ENCODE measurements at places on chromosomes 4 and X.

GRCh38 chr4:1547856-1548826 is 136.0 kb downstream of the FAM53A start:
- no peak for DNase-seq

- DNase-seq = no peak
These were observed 13.4 kb upstream of the SRPX start for GRCh38 chrX:38233891-38234667.

- DNase-seq = no peak
These were observed 171.4 kb downstream of the AASDH start for GRCh38 chr4:56215901-56216300.

GRCh38 chr4:54683616-54684346 is 26.0 kb downstream of the KIT start:
- DNase-seq = peak; percentile 17

DNA sequence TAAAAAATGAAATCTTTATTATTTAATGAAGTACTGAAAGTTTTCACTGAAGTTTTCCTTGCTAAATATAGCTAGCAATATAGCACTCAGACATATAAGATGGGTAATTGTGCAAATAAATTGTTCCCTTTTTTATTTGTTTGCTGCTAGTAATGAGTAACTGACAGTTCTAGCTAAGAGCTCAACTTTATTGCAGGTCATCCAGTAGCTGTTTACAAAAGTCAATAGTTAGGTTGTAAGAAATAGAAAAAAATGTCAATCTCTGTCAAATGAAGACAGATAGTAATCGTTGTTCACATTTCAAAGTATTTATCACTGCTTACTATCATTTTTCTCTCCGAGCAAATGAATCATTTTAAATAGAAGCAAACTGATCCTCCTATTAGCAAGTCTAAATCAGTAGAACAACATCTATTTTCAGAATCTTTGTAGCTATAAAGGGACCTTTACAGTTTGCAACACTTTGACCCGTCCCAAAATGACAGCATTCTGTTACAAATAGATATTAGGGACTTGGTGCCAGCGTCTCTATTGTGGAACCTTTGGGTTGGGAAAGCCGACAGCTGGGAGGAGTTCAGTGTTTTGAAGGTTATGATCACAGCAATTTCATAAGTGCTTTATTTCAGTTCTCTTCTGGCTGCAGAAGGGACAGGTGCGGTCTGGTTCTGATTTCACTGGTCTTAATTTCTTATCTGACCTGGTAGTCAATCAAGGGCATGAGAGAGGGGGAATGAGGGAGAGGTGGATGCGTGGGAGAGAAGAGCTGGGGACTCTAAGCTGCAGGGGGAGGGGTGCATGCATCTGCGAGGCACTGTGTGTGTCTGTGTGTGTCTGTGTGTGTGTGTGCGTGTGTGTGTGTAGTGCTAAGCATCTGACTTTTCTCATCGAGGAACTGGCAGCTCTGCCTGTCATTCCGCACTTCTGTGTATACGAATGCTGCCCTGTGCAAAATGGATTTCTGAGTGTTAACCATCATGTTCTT is 227.9 kb upstream of the PITX2 start:
- DNase-seq = no peak

DNA sequence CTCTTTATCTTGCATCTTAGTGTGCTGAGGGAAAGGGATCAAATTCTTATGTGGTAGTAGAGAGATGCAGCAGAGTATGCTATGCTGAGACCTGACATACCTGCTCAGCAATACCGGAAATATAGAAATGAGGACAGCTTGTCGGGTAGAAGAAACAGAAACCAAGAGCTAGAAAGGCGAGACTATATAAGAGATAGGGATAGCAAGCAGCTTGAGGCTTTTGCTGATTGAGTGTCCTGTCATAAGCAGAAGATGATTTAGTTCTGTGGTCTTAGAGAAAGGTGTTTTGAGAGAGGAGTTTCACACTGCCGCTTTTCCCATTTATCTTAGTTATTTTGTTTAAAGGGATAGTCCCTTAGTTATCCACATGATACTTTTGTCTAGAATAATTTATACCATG is 31.7 kb downstream of the USP9X start:
- no peak for DNase-seq

- no peak for DNase-seq
These were observed 326.9 kb downstream of the PCDH19 start for GRCh38 chrX:100083211-100083610.

DNA sequence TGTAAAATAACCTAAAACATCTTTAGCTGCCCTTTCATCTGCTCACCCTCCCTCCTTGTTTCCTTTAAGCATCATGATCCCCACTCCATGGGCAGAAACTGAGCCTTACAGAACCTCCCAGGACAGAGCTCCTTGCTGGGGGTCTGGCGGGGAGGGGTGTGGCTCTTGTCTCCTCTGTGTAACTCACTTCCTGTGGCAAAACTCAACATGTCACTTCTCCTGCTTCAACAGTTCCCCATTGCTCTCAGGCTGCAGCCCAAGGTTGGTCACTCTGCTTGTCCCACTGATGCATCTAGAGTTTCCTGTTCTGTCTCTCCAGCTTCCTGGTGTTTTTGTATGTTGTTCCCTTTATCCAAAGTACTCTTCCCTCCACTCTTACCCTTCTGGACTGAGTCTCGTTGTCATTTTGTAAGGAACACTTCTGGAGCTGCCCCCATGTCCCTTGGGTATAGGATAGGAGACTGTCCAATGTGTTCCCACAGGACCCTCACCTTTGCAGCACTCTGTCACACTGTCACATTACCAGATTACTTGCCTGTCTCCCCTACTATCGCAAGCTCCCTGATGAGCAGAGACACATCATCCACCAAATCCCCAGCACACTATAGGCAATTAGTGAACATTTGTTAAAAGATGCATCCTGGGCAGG is 19.6 kb downstream of the TMEM31 start:
- DNase-seq = no peak

DNA sequence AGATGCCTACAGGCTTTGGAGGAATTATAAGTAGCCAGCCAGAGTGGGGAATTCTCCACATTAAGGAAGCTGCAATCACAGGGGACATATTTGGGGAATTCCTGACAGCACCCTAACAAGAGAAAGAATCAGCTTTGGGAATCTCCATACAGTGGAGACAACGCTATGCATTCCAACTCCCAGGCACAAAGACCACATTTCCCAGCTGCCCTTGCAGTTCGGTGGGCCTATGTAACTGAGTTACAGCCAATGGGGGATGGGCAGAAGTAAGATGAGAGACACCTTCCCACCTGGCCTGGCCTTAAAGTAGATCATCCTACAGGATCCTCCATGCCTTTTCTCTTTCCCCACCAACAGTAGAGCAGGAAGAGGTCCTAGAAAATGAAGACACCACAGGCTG is 43.4 kb upstream of the CCKAR start:
- DNase-seq = no peak
